ENCODE measurements at places on chromosomes 16 and 17.

DNA sequence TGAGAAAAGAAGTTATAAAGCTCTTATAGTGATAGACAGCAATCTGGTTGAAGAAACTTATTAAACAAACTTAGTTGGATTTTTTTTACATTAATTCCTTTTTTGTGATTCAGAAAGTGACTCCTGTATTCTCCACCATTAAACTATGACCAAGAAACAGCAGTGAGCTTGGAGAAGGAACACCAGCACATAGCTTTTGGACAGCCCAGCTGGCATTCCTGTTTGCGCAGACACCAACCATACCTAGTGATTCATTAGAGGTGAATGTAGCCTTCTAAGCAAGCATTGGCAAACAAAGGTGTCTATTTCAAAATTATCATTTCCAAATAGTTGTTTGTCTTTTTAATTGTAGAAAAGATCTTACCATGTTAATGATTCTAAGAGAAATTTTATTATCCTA is 94.4 kb downstream of the STXBP4 start:
- no peak for DNase-seq

DNA sequence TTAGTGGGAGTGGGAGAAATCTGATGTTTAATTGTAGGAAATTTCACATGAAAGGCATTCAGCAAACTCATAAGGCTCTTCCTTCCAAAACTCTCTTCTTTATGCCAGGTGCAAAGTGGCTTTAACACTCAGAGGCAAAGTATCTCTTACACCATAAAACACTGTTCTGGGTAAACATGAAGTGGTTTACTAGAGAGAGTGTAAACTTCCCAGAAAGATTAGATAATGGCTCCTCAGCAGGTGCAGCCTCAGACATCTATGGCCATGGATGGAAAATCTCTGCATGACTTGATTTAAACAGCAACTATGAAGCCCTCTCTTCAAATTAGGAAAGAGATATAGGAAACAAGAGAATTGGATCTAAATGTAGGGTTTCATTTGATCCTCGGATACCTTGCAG is 583.1 kb upstream of the SALL1 start:
- DNase-seq: no peak

GRCh38 chr16:84667600-84668309 is 19.4 kb downstream of the KLHL36 start:
- no peak for DNase-seq

- DNase-seq: no peak
Observed at GRCh38 chr16:29226782-29227181, 179.7 kb downstream of the NPIPB11 start.

DNA sequence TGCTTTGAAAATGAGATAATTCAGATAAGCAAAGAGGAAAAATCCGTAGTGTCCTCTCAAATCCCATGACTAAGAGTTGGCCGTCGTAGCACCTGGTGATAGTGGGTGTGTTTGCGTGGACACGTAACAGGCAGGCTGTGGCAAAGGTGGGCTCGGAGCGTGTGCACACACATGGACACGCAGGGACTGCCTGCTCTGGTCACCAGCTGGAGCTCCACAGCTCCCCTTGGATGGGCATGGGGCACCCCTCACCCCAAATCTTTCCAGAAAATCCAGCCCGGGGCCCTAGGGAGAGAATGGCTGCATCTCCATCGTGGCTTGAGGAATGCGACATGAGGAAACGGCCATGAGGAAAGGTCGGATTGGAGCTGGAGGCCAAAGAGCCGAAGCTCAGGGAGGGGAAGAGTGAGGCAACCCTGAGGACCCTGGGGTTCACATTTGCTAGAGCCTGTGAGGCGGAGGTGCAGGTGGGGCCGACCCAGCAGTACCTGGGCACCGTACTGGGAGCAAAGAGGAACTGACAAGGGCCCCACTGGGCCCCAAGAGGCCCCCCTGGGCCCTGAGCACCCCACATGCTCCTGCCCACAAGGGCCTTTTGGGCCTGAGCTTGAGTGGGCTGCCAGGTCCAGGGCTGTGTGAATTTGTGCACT is 51.6 kb downstream of the DNAH17 start:
- DNase-seq: no peak

- DNase-seq: no peak
Observed at GRCh38 chr16:58399718-58400633, 7.7 kb downstream of the GINS3 start.

DNA sequence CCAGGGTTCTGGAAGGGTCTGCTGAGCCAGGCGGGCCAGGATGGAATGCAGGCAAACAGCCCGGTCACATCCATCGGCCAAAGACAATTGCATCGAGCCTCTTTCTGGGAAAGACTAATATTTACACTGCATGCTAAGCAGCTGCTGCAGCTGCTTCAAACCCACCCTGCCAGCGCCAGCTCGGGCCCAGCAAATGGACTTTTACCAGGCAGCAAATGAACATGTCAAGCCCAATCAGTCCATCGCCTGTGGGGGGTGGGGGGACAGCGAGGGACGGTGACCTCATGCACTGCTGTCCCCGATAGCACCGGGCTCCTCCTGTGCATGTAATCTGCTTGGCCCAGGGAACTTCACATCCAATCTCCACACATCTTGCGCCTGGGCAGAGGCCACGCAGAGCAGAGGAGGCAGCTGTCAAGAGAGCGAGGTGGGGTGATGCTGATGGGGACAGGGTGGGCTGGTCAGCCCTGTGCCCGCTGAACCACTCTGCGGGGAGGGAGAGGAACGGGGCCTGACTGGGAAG is 39.4 kb upstream of the CDH5 start:
- no peak for DNase-seq

DNA sequence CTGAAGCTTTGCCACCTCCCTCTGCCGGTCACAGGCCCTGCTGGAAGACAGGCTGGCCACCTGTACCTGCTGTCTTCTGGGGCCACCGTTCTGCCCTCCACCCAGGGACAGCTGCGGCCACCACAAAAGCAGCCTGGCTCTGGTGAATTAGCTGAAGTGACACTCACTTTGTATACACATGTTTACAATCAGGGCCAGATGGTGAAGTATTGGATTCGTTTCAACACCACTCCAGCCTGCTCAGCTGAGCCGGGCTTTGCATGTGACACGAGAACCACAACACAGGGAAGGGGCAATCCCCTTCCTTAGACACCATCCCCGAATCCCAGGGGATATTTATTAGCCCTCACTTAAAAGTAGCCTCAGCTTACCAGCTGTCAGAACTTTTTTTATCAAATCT is 191.5 kb upstream of the RPL38 start:
- no peak for DNase-seq

GRCh38 chr16:55169780-55170179 is 154.2 kb upstream of the IRX6 start:
- DNase-seq: no peak

GRCh38 chr17:42290577-42290976 is 2.3 kb downstream of the STAT5A start:
- DNase-seq: no peak

DNA sequence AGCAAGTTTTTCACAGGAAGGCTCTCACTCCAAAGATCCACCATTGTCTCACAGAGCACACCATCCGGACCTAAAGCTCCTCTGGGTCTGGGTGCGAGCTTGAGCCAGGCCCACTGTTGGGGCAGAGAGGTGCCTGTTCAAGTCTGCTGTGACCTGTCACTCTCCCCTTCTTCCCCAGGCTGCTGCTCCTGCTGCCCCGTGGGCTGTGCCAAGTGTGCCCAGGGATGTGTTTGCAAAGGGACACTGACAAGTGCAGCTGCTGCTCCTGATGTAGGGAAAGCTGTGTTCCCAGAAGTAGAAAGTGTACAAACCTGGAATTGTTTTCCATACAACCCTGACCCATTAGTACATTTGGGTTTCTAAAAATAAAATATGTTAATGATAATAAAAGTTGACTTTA is 4.8 kb upstream of the MT1X start:
- no peak for DNase-seq

- no peak for DNase-seq
Observed at GRCh38 chr17:80339731-80340456, 75.1 kb upstream of the ENDOV start.

All from GM06990 (cell line).